ENCODE measurements at places on chromosomes 16 and 17.

DNA sequence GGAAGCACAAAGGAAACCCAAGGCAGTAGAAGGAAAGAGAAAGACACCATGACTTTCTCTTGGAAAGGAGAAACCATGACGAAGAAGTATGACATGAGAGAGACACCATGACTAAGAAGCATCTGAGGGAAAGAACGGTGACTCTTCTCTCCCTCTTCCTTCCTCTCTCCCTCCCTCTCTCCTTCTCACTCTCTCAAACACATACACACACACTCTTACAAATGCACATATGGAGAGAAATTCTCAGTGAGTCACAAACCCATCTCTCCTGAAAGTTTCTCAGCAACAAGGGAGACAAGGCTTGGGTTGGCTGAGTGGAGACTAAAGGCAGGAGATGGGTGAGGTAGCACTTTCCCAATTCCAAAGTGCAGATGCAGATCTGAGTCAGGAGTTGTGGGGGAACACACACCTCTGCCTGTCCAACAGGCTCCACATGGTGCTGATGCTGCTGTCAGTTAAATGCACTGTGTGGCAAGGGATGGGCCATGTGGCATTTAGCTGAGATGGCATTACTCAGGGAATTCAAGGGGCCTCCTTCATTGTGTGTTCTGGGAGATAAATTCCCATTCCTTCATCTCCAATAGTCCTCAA is 336.7 kb upstream of the C16orf82 start:
- DNase-seq: no peak

DNA sequence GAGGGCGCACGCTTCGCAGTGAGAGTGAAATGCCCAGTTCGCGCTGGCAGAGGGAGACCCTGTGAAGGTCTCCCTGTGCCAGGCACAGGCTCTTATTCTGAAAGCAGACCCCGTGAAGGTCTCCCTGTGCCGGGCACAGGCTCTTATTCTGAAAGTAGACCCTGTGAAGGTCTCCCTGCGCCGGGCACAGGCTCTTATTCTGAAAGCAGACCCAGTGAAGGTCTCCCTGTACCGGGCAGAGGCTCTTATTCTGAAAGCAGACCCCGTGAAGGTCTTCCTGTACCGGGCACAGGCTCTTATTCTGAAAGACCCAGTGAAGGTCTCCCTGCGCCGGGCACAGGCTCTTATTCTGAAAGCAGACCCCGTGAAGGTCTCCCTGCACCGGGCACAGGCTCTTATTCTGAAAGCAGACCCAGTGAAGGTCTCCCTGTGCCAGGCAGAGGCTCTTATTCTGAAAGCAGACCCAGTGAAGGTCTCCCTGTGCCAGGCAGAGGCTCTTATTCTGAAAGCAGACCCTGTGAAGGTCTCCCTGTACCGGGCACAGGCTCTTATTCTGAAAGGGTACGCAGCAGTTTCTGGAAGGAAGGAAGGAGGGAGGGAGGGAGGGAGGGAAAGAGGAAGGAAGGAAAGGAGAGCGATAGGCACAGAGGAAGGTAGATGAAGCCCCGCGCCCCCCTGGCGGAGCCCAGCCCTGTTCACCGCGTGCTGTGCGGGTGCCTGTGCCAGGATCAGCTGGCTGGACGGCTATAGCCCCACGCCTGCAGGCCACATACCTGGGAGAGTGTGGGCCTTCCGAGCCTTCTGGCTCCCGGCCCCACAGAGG is 55.3 kb downstream of the WDR45B start:
- no peak for DNase-seq

DNA sequence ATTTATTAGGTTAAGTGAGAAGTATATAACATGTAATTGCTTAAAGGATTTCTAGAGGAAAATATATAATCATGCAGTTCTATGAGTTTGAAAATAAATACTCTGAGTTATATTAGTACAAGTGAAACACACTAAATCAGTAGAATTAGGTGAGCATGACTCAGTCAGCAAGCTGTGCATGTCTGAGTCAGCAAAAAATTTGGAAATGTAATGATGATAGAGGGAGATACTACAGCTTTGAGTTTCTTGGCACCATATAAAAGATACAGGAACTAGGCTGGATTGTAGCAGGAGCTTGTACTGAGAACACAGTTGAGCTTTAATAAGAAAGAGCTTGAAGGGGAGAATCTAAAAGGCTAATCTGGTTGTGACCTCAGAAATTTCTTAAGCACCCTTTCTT is 1224.6 kb downstream of the CDH8 start:
- no peak for DNase-seq

GRCh38 chr17:59494757-59495368 is 70.5 kb upstream of the DHX40 start:
- DNase-seq: no peak

DNA sequence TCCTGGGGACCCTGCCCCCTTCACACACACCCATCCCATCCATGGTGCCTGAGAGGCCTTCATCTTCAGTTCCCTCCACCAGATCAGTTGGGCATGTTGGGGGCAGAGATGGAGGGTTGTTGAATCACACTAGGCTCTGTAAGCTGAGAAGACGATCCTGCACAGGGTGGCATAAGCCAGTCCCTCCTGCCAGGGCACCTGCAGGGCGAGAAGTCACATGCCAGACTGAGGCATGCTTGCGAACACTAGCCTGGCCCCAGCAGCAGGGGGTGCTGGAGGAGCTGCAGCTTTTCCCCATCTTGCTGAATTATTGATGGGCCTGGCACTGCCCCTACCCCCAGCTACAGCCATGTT is 6.1 kb upstream of the TBX2 start:
- no peak for DNase-seq

GRCh38 chr16:89729863-89730593 is 8.7 kb downstream of the ZNF276 start:
- no peak for DNase-seq

DNA sequence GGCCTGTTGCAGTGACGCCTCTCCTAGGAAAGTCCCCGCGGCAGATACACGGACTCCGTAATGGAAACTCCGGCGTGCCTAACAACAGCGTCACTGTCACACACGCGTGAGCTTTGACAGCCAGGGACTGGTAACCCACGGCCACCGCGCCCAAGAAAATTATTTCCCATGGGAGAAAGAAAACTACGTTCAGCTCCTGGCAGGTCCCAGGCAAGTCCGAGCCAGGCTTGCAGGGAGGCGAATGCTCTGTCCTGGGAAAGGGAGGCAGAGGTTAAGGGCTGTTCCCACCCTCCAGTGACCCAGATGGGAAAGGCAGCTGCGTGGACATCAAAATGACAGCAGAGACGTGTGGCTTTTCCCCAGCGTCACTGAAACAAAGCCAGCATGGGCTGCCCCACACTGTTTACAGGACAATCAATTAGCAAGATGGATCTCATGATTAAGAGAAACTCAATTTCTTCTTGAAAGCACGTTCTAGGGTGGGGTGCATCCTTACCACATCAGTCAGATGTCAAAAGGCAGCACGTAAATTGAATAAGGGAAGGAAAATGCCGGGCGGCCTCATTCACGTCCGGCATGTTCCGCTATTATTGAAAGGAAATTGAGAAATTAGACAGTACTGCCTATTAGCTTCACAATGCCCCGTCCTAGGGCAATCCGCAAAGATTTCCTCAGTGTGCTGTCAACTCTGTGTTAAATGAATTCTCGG is 82.5 kb downstream of the NXN start:
- DNase-seq: no peak

DNA sequence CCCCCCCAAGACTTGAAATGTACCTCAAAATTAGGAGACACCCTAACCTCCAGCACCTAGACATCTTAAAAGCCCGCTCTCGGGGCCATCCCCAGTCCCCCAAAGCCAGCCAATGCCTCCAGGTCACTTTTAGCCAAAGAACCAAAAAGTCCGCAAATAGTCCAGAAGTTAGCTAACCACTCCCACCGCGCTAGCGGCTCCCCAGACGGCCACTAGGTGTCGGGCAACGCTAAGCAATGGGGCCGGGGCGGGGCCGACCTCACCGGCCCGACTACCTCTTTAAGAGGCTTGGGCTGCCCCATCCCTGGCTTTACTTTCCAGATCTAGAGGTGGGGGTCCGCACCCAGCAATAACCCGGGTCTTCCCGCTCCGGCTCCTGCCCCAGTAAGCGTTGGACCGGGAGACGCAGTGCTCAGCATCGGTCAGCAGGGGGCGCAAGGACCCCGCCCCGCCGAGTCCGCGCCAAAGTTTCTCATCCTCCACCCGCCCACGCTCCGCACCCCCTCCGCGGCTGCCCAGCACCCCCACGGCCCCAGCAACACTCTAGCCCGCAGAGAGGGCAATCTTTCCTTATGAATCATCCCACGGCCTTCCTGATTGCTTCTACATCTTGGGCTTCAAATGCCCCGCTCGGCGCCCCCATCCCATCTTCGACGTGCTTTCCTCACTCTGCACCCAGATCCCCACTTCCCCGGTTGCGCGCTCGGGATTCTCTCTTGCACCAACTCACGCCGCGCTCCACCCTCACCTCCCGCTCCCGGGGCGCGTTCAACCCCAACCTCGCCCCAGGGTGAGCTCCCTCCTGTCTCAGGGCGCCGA is 765 bp downstream of the COL1A1 start:
- peak; percentile 87 for DNase-seq

- DNase-seq: no peak
Measured at GRCh38 chr16:87361916-87362619, 21.5 kb downstream of the FBXO31 start.

DNA sequence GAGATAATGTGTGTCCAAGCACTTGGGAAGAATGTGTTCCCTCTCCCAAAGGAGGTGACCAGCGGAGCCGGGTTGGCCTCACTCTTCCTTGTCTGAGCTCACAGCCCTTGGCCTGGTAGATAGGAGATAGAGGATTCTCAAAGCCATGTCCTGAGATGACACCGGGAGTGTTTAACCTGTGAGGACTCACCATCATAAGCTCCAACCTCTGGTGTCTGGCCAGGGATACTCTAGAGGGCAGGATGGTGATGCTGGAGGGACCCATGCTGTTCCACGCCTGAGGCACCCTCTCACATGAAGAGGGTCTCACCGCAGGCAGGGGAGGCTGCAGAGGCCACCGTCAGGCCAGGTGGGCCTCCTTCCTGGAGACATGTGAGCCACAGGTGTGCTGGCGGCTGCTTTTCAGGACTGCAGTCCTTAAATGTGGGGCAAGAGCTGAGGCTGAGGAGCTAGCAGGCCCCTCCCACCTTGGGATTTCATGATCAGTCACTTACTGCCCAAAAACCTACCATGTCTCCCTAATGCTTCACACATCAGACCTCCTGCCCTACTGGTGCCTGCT is 6.6 kb upstream of the ZNF629 start:
- no peak for DNase-seq

DNA sequence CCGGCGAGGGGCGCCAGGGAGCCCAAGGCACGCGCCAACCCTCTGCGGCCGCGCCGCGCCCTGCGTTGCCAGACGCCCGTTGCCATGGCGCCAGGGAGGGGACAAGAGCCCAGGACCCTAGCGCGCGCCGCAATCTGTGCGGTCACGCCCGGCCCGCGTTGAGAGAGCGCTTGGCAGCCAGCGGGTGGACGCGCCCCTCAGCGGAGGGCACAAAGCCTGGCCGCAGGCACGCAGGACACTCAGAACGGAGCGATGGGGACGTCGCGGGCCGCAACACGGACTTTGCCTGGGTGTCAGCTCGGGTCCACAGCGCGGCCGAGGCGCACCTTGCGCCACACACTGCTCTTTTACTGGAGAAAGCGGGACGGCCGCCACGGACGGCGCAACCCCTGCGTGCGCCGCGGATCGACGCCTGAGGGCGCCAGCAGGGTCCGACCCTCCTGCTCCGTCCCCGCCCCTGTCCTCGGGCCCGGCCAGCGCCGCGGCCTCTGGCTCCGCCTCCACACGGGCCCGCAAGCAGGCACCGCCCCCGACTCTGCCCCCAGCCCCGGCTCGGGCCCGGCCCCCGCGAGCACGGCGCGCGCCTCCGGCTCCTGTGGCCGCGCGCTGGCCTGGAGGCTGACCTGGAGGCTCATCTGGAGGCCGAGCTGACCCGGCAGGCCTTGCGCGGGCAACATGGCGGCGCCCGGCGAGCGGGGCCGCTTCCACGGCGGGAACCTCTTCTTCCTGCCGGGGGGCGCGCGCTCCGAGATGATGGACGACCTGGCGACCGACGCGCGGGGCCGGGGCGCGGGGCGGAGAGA is at the start of gene GFER:
Gene GFER, plus strand, starts transcription at position 650 of the 803 bp plus-strand sequence. Its CDS starts 26 bp downstream, at position 676.
- peak; percentile 81 for DNase-seq

GRCh38 chr17:6753006-6753445 is 2.8 kb upstream of the XAF1 start:
- no peak for DNase-seq

GRCh38 chr17:82204831-82205719 is 7.6 kb downstream of the CCDC57 start:
- no peak for DNase-seq

DNA sequence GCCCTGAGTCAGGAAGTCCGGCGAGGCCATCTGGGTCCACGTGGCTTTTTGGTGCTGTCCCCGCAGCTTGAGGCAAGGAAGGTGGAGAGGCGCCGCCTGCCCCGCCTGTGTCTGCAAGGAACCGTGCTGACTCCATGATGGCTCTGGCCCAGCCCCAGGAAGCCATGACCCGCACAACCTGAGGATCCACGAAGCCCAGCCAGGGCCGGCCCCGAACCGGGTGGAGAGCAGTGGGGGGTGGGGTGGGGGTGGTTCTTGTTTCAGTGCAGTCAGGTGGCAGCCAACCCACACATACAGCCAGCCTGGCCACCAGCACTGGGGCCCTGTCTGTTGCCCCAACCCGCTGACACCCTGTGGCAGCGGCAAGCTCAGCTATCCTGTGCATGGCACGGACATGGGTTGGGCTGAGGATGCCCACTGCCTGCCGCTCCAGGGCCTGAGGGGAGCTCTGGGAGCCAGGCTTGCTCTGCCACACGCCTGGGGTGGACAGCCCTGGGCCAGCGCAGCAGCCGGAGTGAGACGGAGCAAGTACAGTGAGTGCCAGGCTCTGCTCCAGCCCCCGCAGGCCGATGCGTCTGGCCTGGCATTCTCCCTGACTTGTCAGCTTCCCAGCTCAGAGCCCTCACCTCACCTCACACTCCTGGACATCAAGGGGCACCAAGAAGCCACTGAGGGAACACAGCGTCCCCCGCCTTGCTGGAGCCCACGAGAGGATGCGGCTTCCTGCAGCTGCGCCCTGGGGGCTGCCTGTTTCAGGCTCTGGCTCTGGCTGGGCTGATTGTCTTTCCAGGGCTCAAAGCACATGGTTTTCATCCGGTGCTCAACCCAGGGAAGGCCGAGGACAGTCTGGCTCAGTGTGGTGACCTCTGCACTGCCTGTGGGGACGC is 68.8 kb downstream of the LMF1 start:
- DNase-seq: no peak

- DNase-seq: no peak
Measured at GRCh38 chr17:11330006-11330405, 89.0 kb downstream of the SHISA6 start.

- no peak for DNase-seq
Measured at GRCh38 chr16:48887646-48888210, 277.7 kb upstream of the N4BP1 start.

DNA sequence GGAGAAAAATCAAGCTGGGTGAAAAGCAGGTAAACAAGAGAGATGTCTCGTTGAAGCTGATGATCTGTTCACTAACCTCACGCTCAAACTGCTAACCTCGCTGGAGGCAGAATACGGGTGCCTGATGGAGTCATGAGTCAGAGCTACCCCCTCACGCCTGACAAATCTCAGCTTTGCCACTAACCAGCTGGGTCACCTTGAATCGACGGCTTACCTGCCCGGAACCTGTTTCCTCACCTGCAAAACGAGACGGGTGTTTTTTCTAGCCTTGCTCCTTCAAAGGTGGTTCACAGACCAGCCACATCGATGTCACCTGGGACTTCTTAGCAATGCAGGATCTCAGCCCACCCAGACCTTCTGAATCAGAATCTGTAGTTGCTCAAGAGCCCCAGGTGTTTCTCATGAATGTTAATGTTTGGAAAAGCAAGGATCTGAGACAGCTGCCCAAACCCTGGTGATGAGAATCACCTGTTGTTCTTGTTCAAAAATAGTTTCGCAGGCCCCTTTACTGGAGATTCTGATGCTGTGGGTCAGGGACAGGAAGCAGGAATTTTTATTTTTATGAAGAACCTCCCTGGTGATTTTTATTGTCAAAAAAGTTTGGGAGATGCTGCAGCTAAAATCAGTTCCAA is 56.9 kb downstream of the MARCHF10 start:
- no peak for DNase-seq
